ENCODE measurements at places on chromosomes 12 and 14.

DNA sequence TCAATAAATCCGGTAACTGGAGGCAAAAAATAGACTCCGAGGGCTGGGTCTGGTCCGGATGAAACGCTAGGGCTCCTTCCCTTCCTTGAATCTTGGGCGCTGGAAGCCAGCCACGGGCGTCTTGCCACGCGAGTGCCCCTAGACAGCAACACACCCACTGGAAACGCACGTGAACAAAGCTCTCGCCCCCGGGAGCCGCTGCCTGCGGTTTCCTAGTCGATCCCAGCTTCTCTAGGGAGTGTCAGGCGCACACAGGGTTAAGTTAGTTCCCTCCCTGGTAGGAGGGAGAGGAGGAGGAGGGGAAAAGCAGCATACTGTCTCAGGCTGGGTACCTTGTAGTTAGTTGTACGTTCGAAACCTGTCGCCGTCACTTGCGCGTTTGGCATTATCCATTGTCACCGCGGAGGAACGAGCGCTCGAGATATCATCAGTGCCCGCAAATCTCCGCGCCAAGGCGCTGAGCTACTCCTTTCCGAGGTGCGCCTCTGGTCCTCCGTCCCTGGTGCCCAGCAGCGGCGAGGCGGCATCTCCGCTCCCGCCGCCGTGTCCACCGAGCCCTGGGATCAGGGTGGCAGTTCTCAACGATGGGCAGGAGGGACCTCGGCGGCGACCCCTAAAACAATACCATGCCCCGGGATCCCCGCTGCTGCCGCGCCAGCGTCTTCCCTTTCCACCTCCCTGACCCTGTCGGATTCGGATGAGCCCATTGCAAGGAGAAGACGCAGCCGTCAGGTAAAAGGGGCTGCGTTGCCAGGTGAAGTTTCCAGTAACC, at the start of gene FLRT2:
Gene FLRT2, plus strand, starts transcription at position 342 of the 772 bp plus-strand sequence. CDS start 91,371 bp downstream, outside the sequence.
- peak; percentile 28 for ATAC-seq

DNA sequence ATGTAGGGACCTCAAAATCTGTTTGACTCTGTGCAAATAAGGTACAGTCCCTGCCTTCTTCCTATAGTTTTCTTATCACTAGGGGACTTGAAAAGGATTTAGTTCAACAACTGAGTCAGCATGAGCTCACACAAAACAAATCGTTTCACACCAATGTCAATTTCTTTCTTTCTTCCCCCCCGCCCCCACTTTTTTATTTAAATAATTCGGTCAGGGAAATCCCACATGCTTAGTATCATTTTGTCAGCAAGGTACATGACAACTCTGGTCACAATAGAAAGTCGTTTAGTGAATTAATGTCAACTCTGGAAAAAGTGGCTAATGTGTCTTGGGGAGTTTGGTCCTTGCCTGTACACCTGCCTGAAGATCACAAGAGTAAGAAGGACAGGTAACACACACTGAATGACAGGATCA, 232.2 kb upstream of the PLEKHG7 start:
- ATAC-seq: no peak

DNA sequence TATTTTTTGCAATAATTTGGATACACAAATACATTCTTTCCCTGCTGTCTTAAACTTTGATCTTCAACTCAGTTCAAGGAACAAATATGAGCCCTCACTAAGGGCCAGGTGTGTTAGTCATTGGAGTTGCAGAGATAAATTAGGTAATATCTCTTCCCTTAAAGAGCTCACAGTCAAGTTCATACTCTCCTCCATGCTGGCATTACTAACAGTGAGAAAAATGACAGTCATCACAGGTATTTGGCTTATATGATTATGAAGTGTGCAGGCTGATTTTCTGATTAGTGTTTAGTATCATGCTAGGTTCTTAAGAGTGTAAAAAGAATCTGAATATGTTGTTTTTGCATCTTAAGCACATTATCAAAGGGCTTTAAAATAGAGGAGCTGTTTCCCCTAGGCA, 594.7 kb downstream of the CCER1 start:
- no peak for ATAC-seq

GRCh38 chr14:63045234-63045611, at the start of gene KCNH5:
KCNH5 (minus strand) TSS chr14:63045458; CDS start chr14:63045186, 272 bp downstream.
- ATAC-seq: peak; percentile 93

- ATAC-seq: no peak
These were observed 21.5 kb upstream of the SLC2A13 start for GRCh38 chr12:40127408-40127807.

DNA sequence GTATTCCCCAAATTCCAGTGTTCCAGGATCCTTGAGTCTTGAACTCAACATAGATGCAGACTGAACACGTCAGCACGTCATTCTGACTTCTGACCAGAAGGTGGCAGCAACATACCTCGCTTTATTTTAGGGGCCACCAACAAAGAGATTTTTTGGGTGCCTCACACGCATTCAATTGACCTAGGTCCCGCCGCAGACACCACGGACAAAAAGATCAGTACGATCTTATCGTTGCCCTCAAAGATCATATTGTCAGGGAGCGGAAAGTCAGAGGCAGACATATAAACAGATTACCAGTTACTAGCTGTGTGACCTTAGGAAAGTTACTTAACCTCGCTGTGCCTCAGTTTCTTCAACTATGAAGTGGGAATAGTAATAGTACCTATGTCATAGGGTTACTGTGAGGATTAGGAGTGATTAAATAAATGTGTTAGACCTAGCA, 6.5 kb upstream of the PRPH start:
- peak; percentile 58 for ATAC-seq

All from SK-N-SH treated with all-trans-retinoic acid at 6 μM for 48 hours (cell line).